ENCODE measurements at places on chromosomes 2 and 18.

GRCh38 chr2:237920673-237921072 is 46.1 kb upstream of the UBE2F start:
- DNase-seq = no peak

GRCh38 chr2:26971911-26972786 is 1.7 kb downstream of the MAPRE3 start:
- no peak for DNase-seq

DNA sequence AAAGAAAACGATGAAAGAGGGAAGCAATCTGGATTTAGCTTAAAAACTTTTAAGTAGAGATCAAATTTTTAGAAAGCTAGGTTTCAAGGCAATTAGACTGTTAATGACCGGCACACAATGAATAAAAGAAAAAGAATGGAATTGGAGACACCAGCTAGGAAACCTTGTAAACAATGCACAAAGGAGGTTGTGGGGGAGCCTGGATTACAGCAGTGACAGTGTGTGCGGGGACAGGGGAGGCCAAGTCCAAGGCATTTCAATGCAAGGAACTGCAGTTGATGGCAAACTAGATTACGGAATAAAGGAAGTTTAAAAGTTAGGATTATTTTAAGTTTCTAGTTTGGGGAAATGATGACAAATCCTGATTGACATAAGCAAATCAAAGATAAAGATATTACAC is 74.5 kb downstream of the DTNB start:
- no peak for DNase-seq

GRCh38 chr2:189613650-189614420 is 33.2 kb upstream of the SLC40A1 start:
- DNase-seq = no peak
